ENCODE measurements at places on chromosomes 6 and 20.
A peak's percentile ranks its signal among the peaks of the same experiment; 100 is the strongest.

- DNase-seq: no peak
Measured at GRCh38 chr6:38580030-38580429, 59.7 kb downstream of the BTBD9 start.

- DNase-seq: no peak
Measured at GRCh38 chr20:44092551-44093248, 94.3 kb downstream of the JPH2 start.

DNA sequence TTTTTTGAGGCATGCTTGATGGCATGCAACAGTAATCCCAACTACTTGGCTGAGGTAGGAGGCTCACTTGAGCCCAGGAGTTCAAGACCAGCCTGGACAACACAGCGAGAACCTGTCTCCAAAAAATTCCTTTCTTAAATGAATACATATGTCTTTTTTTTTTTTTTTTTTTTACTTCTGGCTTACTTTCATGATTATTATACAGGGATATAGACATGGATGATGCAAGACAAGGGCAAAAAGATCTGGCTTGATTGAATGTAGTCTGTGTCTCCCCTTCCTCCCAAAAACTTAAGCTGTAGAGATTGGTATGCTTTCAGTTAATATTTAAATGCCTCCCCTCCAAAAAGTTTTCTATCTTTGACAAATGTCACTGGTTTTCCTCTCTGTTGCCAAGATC is 7.6 kb downstream of the SNX3 start:
- DNase-seq: no peak

DNA sequence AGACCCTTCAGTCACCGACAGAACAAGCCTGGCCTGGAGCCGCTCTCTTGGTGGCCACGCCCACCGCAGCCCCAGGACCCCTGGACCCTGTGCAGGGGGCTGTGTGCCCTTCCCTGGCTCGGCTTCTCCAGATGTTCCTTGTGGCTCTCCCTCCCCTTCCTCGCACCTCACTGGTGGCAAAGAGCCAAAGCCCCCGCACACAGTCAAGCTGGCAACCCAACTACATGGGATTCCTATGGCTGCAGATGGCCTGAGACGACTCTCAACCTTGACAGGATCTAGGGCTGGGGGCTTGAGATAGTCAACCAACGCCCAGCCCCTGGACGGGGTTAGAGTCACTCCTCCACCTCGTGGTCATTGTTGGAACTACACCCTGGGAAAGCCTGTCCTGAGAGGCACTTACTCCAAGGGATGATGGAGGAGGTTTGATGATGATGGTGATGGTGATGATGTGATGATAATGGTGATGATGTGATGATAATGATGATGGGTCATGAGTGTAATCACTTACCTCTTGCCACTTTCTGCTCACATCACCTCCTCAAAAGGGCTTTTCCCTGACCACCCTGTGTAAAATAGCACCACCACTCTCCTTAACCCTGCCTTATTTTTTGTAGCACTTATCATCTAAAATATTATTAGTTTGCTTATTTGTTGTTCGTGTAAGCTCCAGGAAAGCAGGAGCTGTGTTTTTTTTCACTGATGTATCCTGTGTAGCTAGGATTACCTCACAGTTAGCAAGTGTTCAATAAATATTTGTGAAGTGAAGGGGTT is 278.4 kb downstream of the LRFN2 start:
- DNase-seq: no peak

DNA sequence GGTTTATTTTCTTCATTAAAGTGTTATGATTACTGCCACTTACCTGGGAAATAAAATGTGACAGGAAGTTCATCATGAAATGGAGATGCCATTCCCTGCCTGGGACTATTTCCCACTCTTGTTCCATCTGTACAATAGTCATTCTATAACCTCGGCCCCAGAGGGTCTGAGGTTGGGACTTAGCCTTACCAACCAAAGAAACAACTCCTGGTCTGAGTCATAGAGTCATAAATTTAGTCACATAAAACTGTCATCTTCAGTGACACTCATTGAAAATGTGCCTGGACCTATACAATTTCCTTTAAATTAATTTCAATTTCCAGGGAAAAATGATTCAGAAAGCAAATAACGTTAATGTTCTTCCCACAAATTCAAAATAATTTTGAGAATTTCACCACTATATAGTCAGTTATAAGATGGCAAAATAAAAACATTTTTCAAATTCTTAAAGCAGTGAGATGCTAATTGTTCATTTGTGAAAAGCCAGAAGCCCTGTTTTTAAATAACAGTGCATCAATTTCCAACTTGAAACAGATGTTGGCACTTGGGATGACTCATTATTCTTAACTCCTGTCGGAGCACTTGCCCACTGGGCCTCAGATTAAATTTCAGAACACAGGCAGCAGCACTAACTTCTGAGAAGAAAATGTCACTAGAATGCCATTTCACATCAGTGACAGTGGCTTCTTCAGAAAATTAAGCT is 201.2 kb upstream of the SMLR1 start:
- DNase-seq: no peak

GRCh38 chr20:62156592-62157386 is 13.2 kb downstream of the SS18L1 start:
- DNase-seq: peak; percentile 45

- no peak for DNase-seq
Measured at GRCh38 chr6:89750338-89750737, 69.3 kb downstream of the MDN1 start.

DNA sequence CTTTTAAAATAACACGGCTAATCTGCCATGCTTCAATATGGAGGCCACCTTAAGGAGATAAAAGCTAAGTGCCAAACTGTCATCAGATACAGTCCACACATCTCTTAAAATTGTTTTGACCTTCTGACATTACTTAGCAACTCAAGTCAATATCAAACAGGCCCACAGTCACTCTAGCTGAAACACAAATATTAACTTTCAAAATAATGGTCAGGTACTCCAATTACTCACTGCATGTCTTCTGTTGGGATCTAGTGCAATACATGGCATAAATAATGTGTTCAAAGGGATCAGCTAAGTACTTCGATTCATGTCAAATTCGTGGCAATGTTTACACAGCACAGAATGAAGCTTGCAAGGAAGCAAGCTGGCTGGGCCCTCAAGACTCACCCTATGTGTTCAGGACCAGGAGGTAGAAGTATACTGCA is 133.9 kb upstream of the BEND6 start:
- no peak for DNase-seq

- no peak for DNase-seq
Measured at GRCh38 chr20:58094698-58095097, 133.8 kb downstream of the ANKRD60 start.

DNA sequence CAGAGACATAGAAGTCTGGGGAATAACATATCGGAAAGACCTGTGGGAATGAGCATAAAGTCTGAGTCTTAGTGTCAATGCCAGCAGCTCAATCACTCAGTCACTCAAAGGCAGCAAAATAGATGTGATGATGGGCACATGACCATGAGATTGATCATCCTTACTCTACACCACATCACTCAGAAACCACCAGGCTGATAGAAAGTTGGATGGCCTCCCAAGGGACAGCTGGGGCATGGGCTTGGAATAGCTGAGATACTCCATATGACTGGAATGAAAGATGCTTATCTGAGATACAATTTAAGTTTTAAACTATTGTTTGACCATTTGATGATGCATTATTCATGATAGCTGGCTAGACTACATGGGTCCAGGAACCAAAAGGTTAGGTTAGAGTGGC is 80.9 kb upstream of the F13A1 start:
- no peak for DNase-seq

DNA sequence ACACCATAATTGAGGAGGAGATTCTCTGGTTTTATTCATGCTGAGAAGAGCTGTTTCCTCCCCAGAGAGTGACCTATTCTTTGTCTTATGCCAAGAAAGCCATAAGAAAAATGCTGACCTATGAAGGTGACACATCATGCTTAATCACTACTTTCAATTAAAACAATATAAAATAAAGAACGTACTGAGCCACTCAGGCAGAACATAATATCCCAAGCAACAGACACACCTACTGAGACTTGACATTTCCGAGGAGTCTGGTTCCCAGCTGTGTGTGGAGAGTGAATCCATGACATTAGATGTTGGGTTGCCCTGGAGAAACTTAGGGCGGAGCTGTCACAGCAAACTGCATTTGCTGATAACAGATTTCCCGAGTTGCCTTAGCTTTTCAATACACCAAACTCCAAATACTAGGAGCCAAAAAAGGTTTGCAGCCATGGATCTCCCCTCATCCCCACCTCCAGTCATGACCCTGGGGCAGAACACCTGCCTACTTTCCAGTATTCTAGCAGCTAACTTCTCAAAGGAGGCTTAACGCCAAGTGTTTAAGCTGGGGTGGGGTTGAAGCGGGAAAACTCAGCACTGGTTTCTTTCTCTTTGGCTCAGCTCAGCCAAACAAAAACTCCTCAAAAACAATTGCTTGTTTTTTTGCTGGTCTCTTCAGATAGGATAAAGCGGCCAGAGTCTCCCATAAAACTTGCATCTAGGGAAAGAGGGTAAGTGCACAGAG is 92.2 kb downstream of the BACH2 start:
- DNase-seq: no peak

GRCh38 chr6:148831064-148831463 is 84.2 kb downstream of the UST start:
- no peak for DNase-seq

DNA sequence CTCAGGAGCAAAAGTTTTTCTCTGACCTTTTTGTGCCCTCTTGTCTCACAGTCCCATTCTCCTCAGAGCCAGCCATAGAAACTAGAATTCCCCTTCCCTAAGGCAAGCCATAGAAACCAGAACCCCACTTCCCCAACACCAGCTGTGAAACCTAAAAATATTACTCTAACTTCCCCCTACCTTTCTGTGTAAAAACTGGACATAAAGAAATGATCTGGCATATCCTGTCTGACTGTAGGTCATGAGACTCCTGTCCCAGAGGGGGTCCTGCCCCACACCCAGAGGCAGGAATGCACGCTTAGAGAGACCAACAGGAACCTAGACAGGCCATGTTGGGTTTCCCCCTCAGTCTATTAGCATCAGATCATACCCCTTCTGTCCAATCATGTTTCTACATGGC is 140.6 kb upstream of the SLC22A16 start:
- DNase-seq: no peak

DNA sequence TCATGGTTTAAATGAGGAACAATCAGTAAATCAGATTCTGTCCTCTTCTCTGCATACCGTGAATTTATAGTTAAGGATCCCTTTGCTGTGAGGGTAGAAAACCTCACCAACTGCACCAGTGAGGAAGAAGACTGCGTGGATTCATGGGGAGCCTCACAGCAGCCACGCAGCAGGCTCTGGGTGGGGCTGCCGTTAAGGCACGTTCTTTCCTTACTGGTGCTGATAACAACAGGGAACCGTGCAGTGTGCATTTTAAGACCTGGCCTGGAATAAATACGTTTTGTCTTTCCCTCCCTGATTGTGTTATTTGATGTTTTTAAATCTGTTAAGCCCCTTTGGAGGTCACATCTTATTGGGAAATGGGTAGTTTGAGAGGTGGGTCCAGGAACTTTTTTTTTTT is 17.6 kb upstream of the MYLK2 start:
- DNase-seq: no peak

DNA sequence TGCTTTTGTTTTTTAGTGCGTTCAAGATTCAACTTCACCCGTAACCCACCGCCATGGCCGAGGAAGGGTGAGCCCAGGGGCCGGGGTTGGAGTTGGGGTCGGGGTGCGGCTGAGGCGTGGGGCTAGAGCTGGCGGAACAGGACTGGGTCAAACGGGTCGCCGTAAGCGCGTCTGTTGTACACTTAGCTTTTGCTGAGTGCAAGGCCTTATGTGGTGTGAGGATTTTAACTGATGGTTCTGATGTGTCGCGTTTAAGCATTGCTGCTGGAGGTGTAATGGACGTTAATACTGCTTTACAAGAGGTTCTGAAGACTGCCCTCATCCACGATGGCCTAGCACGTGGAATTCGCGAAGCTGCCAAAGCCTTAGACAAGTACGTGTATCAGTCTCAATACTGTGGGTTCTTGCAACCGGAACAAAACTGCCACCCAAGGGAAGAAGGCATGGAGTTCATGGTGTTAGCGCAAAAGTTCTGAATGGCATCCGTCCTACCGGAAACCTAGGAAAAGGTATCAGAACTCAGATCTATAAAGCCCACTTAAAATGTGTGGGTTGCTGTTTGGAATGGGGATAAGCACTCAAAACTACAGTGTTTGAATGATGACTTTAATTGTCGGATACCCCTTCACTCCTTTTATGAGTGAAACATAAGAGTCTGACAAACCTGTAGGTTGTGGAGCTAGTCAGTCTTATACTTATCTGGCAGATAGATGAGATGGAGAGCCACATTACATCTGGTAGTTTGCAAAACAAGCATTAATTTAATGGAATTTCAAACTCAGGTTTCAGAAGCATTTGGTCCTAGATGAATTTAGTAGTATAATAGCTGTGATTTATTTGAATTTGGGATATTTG is 574 bp downstream of the RPS12 start:
- no peak for DNase-seq

DNA sequence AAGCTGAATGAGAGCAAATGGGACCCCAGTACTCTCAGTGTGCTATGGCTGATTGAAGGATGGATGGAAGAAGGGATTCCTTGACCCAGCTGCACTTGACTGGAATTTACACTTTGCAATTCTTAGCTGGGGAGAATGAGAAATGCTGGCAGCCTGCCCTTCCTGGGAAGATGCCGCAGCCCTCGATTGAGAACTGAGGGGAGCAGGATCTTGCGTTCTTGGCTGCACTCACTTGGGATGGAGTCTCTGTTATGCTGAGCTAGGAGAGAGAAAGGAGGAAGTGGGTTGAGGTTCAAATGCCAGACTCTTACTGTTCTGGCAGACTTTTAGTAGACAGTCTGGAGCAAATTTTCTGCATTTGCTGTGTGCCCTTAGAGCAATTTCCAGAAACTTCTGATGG is 221.2 kb downstream of the FNDC1 start:
- no peak for DNase-seq

DNA sequence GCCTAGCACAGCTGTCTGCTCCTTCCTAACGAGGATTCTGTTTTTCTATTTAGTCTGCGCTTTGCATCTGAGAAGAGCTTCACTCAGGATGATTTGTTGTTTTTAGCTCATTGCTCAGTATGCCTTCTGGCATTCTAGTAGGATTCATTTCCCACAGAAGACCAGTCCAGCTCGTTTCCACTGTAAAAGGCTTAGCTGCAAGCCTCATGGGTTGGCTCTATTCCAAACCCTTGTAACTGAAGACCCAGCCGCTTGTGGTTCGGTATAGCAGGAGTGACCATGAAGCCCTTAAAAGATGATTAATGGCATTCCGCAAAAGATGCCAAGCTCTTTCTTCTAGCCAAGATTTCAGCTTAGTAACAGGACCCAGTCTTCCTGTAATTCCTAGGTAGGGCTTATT is 7.2 kb downstream of the ADGRF1 start:
- DNase-seq: no peak
